Muscle of arm (tissue), 14 donors: ENCODE measurements at places on chromosomes 5 and 9. TPM values are rescaled to one million over a fixed set of nuclear protein-coding genes. Genes with fewer than 3 reads are reported as not detected.

The NDFIP1 gene
- polyA plus RNA-seq: not detected

The SLC4A9 gene
- polyA plus RNA-seq: 0.49 TPM

The LPAR1 gene
- 48.4 TPM for polyA plus RNA-seq

- no peak for DNase-seq
These were observed 57.0 kb downstream of the WNK2 start for GRCh38 chr9:93240891-93241334.

DNA sequence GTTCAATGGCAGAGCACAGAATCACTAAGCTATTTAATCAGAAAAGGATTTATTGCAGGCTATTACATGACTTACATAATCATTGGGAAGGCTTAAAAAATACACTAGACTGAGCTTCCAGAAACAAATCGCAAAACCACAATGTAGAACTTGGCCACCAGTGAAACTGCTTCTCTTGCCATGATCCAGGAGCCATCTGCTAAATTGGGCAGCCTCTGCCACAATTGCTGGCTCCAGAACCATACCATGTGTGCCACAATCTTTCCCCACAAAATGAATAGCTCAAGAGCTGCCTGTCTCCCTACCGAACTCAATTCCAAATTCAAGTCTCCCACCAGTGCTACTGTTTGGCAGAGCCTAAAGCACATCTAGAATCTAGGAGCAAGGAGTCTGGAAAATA, 9.8 kb upstream of the ERAP1 start:
- no peak for DNase-seq

GRCh38 chr9:134379831-134380365, 53.6 kb downstream of the RXRA start:
- no peak for DNase-seq

The PHF24 gene
- 0.35 TPM for polyA plus RNA-seq

GRCh38 chr5:154264549-154265196, 74.1 kb downstream of the GALNT10 start:
- no peak for DNase-seq

- DNase-seq: no peak
These were observed 72.5 kb upstream of the GPR151 start for GRCh38 chr5:146588331-146589027.

The NUTM2F gene
- polyA plus RNA-seq: not detected

DNA sequence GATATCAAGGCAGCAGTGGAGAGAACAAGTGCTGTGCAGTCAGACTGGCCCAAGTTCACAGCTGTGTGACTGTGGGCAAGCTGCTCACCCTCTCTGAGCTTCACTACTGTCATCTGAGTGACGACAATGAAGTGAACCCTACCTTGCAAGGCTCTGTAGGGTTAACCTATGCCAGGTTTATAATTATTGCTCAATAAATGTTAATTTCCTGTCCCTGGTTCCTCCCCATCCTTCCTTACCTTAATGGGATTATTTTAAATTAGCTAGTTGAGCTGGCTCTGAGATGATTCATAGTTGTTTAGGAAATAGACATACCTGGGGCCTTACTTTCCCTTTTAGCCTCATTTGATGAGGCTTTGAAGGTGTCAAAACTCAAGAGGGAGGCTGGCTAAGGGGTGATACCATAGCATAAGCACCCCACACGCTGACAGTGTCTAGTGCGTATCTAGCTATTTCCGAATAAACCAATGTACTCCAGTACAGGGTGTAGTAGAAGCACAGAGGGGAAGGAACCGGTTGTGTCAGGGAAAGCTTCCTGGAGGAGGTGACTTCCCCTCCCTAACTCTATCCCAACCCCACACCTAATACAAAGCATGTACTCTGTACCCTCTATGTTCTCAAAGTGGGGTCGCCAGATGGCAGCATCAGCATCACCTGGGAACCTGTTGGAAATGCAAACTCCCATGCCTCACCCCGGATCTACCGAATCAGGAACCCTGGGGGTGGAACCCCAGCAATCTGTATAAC, 63.3 kb upstream of the SLC25A51 start:
- no peak for DNase-seq

DNA sequence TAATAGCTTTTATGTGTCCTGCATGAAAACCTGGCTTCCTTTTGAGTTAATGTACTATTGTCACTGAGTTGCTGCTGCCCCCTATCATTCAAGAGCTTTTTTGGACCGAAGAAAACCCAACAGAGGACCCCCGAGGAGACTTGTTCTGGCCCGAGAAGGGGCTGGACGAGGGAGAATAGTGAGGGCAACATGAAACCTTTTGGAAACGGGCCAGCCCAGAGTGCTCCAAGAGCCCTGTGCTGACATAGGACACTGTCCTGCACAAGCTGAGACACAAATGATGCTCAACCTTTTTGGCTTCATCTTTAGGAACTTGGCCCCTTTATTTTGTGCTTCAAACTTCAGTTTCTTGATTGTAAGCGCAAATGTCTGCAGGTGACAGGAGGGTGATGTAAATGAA, 4.0 kb upstream of the GADD45G start:
- no peak for DNase-seq

The AK6 gene
- polyA plus RNA-seq: not detected

DNA sequence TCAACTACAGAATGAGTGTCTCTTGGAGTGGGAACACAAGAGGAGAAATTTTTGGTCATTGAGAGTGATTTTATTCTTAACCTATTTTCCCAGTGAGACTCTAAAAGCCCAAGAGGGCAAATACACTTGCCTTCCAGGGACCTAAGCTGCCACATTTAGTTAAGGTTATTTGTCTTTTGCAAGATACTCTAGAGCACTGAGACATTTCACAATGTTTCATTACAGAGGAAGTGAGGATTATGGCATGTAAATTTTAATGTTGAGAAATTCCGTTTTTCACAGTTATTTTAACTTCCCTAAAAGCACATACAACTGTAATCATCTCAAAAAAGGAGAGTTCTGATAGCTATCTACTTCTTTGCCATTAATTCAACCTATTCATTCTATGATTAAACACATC, 38.7 kb upstream of the RAB3C start:
- no peak for DNase-seq

The PCDHGA2 gene
- polyA plus RNA-seq: 2.8 TPM

DNA sequence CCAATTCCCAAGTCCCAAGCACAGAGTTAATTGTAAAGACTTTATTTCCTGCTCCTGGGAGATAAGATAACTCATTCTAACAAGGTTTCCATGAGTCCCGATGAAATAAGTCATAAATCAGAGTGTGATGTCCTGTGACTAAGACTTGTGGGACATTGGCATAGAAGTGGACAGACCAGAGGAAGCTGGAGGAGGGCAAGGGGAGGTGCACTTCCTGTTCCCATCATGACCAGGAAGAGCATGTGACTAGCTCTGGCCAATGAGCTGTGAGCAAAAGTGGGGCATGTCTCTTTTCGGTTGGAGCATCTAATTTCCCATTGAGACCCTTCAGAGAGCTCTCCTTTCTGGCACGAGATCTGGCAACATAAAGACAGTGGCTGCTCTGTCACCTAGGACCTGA, 100.4 kb downstream of the ZNF354C start:
- no peak for DNase-seq

The C5orf46 gene
- polyA plus RNA-seq: not detected

DNA sequence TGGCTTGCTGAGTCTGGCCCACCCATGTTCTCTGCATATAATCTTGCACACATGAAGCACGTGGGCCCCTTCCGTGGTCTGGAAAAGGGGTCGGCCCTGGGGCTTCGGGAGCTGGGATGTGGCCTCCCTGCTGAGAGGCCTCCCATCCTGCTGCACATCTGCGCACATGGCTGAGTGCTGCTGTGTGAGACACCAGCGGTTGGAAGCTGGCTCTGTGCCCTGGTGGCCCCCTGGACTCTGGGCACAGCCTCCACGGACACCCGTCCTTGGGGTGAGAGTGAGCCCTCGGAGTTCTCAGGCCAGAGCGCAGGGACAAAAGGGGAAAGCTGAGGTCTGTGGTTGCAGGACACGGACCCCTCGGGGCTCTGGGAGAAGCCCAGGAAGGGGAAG, 115.8 kb downstream of the RXRA start:
- DNase-seq: no peak
